Endothelial cell of umbilical vein (primary cell): ENCODE measurements at places on chromosomes 2 and 18.

GRCh38 chr2:133968446-133968845, 285.4 kb upstream of the MGAT5 start:
- DNase-seq = no peak

DNA sequence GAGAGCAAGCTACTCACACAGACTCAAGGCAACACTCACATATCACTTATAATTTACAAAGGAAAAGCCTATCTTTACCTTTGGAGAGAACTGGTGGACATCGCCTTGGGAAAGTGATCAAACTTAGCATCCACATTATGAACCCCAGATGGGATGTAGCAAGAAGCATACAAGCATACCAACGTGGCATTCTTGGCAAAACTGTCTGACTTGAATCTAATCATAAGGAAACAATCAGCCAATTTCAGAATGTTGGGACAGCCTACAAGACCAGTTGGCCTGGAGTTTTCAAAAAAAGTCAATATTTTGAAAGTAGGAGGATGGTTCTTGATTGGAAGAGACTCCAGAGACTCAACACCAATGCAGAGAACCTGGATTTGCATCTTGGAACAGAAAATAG, 79.1 kb upstream of the PMAIP1 start:
- no peak for DNase-seq

- no peak for DNase-seq
Observed at GRCh38 chr2:861655-862354, 88.8 kb upstream of the SNTG2 start.

GRCh38 chr18:44526705-44527415, 153.8 kb upstream of the SETBP1 start:
- DNase-seq = no peak

DNA sequence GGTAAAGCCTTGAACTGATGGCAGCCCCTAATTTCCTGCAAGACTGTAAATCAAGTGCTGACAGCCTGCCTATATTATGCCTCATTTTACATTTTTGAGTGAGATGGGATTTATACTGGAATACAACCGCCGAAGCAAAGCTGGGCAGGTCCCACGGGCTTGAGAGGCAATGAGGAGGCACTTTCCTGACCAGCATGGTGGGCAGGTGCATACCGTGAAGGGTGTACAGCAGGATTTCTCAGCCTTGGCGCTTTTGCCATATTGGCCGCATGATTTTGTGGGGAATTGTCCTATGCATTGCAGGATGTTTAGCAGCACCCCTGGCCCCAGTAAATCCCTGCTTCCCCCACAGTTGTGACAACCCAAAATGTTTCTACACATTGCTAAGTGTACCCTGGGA, 22.8 kb downstream of the CEP68 start:
- DNase-seq = no peak

DNA sequence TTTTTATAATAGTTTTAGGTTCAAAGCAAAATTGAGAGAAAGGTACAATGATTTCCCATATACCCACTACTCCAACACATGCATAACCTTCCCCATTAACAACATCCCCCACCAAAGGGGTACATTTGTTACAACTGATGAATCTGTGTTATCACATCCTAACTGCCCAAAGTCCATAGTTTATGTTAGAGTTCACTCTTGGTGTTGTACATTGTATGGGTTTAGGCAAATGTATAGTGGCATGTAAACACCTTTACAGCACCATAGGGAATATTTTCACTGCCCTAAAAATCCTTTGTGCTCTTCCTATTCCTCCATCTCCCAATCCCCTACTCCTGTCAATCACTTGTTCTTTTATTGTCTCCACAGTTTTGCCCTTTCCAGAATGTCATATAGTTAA, 471.6 kb downstream of the CPS1 start:
- no peak for DNase-seq

- DNase-seq = no peak
Observed at GRCh38 chr2:239058766-239059165, 210.9 kb downstream of the TWIST2 start.

GRCh38 chr2:174112073-174112472, 136.3 kb downstream of the OLA1 start:
- DNase-seq = no peak
